ENCODE measurements at places on chromosomes 11 and 22. TPM values are rescaled to one million over a fixed set of nuclear protein-coding genes. Genes with fewer than 3 reads are reported as not detected.

DNA sequence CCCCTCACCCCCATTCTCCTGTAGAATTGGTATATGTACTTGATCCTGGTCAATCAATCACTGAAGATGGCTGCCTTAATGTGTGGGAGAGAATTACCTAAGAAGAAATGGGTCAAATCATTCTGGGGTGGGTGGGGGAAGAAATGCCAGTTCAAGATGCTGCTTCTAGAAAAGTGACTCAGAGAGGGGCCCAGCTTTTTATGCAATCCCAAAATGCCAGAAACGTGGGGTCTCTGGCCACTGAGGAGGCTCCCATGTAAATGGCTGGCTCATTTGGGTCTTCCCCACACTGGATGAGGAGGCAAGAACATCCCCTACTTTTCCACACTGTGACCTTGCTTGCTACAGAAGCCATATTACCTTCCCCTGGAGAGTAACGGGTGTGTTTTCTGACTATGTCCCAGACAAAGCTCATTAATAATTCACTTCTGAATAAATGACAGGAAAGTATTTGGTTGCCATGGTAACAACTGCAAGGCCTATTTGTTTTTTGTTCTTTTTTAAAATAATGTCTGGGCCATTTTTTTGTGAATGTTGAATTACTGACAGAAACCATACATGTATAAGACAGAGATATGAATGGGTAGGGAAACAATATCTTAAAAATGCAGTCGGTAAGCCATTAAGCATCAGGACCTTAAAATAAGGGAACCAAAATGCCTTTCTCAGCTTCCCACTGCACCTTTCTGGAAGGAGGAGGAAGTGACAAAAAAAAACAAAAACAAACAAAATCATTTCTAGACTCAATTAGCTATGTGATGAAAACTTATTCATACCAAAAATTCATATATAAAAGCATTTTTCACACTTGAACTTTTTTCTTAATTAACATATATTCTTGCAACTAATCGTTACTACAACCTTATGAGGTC, 32.0 kb downstream of the SLC1A2 start:
- no peak for DNase-seq

- DNase-seq: no peak
These were observed 38.0 kb upstream of the ARFGAP3 start for GRCh38 chr22:42895087-42895486.

Gene P4HA3
- total RNA-seq: 0.84 TPM

Gene ELFN2
- total RNA-seq: 0.02 TPM

Gene NRXN2
- 8.7 TPM for total RNA-seq

Gene KLHL35
- total RNA-seq: not detected
